ENCODE measurements at places on chromosomes 7 and 10.

DNA sequence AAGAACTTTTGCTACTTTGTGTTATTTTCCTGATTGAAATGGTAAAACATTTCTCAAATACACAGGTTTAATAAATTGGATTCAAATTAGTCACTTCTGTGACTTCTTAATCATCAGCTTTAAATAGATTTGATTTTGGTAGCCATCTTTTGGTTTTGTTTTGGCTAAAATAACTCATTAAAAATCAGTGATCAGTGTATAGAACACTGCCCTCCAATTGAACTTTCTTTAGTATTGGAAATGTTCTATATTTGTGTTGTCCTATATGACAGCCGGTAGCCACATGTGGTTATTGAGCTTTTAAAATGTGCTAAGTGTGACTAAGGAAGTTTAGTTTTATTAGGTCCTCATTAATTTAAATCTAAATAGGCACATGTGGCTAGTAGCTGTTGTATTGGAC is 50.4 kb downstream of the GLCCI1 start:
- DNase-seq, result no peak

DNA sequence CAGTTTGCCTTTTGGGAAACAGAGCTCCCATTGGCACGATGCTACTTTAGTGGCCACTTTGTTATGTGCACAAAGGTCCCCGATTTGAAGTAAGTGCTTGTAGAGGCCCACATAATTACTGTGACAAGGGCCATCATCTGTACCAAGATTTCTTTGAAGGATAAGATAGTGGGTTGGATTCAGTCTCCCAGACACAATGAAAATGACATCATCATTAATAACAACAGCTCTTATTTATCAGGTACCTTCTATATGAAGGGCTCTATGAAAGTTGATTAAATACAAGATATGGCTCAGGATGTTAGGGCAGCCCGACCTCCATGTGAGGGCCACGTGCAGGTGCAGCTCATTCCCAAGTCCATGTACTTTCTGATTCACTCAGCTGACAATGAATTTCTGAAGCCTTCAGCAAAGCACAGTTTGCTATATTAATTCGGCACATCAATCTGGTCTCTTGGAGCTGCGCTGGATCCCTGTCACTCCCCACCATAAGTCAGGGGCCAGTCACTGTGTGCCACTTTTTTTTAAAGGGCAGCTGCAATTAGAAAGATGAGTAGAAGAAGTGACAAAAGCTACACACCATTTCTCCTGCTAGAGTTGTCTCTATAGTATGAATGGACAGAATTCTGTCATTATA is 140.3 kb downstream of the ABCA13 start:
- DNase-seq, result no peak

DNA sequence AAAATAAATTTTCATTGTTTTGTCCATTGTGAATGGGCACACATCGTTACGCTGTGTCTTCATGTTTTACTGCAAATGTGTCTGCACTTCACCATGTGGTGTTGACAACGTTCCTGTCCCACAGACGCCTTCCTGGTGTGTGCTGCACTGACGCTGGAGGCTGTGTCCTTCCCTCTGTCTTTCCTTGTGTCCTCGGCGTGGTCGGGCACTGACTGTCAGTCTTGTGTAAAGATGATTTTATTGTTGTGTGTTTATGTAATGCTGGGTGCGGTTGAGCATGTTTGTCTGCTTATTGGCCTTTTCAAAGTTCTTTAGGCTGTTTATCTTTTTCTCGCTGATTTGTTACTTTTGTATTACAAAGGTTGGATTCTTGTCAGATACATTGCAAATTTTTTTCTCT is 18.1 kb downstream of the IDI2 start:
- DNase-seq, result no peak

DNA sequence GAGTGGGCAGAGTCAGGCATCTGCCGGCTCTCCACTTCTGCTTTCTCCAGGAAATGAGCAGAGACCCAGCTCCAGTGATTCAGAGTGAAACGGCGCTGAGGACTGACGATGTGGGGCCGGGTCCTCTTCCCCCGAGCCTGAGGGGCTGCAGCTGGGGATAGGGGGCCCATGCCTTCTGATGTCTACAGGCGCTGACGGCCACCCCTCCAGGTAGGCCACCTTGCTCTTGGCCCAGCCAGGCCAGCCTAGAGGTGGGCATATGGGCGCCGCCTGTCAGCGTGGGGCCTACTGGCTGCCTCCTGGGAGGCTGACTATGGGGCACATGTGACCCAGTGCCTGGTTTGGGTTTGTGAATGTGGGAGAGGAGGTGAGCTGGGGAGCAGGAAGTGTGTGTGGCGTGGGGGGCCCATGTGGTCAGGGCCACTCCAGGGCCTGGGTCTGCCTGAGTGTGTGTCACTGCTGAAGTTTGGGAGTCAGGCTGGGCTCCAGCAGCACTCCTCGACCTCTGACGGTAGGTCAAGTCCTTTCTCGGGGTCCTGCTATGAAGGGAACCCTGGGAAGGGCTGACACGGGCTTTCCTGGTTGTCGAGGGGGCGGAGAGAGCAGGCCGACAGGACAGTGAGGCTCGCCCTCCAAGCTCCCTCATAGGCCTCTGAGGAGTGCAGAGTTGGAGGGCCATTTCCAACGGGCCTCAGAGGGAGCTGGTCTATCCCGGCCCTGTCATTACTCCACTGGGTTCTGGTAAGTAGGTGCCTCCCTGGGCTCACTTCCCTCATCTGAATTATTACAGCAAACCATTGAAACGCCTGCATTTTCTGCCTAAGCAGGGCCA is at the start of gene WDFY4:
Gene WDFY4 (plus strand): TSS at position 82 of the 832 bp plus-strand sequence. CDS start 24,860 bp downstream, outside the sequence.
- DNase-seq, result no peak

- DNase-seq, result peak; percentile 18
These were observed 212.4 kb downstream of the CCSER2 start for GRCh38 chr10:84540617-84541288.

GRCh38 chr7:4143511-4144171 is 538.5 kb upstream of the FOXK1 start:
- DNase-seq, result no peak

DNA sequence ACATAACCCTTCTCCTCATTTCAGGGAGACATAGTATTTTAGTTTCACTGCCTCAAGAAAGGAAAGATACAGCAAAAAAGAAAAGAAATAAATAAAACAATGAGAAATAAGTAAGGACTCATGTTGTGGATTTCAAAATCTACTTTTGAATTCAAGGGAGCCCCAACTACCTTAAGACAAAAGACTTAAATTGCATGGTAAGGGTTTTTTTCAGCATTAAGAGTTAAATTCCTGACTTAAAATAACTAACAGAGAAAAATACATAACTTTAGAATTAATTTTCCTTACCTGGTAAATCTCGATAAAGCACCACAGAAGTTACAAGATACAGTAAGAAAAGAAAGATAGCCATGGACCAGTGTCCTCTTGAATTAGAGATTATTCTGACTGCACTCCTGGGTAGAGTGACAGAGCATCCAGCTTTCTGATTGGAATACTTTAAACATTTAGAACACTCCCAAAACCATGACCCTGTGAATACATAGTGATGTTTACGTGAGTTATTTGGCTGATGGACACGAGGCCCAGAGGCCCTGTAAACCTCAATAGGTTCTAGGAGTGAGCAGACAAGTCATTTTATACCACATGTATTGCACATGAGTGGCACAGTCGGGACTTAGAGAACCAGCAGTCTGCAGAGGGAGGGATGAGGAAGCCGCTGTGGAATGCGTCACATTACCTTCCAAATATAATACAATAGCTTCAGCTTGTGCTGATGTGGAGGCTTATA is 292.5 kb upstream of the SEMA3C start:
- no peak for DNase-seq

DNA sequence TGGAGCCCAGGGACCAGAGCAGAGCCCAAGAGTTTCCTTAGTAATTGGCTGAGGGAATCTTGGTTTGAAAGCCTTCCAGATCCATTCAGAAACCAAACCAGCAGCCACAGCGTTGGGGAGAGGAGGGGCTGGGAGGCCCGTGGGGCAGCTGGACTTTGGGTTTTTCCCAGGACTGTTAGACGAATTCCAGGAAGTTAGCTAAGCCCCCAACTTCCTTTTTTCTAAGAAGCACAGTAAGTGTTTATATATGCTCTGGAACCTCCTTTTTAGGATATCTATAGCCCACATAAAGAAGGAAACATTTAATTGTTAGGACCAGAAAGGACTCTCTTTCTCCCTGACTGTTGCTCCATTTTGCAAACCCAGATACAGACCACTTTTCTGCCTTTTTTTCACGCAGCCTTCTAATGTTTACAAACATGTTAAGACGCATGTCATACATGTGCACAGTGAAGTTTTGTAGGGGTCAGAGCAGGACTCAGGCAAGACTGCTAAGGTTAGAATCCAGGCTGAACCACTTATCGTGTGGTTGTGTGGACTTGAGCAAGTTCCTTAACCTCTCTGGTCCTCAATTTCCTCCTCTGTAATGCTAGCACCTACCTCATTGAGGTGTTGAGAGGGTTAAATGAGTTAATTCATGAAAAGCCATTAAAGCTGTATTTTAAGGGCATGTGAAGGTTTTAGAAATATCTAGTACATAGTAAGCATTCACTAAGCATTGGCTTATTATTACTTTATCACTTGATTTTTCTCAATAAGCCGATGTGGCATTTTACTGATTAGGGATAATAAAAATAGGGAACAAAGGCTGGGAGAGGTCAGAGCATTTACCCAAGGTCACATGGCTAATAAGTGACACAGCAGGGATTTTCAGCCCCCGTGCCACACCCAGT is 42.4 kb downstream of the TBATA start:
- peak; percentile 40 for DNase-seq

DNA sequence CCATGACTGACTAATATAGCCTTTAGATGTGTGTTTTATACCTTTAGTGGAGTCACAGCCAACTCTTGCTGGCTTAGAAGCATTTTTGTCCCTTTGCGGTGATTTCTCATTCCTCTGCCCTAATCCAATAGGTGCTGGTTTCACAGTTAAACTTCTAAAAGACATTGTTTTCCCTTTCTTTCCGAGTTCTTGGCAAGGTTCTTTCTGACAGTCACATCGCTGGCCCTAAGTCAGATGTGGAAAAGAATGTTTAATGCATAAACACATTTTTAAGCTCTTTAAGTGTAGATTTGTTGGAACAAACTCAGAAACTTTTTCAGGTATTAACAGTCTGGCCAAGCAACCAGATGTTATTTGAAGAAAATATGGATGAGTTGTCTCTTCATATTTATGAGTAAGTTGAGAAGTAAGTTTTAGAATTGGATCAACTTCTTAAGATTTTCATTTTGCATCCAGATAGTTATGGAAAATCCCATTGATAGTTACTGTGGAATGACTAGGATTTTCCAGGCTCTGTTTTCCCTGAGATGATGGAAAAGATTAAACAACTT is 4.1 kb downstream of the EPDR1 start:
- no peak for DNase-seq

GRCh38 chr10:122492006-122492405 is 30.7 kb downstream of the HTRA1 start:
- DNase-seq, result no peak

DNA sequence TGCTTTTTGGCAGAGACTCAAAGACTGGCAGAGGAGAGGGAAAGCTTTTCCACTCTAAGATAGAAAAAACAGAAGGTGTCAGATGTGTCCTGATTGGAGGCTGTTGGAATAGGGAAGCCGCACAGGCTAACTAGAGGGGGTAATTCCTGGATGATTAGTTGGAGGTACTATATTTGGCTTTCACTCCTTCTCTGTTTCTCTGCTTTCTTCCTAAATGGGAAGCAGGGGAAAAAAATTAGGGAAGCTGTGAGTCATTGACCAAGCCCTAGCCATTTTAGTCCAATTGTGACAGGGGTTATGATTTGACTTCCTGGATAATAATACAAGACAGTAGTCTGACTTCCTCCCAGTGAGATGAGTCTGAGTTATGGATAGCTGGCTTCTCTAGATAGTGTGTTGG is 475.2 kb upstream of the CELF2 start:
- DNase-seq, result no peak

DNA sequence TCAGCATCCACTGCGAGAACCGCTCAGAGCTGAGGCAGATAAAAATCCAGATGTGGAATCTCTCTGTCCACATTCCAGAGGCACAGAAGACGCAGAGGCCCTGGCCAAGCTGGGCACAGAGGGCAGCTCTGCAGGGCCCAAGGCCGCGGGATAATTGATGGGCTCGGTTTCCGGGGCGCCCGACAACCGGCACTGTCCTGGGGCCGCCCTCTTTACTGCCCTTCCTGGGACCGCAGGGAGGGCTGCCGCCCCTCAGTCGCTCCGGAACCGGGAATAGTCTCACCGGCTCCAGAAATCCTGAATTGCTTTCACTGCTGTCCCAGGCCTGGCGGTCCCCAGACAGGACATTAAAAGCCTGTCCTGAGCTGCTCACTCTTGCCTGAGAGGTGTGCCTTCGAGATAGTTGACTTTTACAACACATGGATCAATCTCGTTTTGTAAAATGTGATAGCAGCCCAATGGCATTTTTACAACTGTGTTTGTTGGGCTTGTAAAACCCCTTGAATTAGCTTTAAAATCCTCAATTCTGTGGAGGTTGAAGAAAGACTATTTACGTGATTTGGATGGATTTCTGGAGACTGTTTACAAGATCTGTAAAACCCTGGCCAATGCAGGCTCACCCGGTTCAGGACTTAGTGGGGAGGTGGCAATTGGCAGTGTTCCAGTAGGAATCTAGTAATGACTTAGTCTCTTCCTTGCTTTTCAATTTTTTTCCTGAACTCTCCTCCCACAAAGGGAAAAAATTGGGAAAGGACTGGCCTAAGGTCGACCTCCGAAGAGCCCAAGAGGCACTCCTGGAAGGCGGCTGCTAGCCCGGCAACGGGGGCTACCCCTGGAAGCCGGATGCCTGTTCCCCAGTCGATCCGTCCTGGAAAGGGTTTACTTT is 1.4 kb upstream of the HOXA6 start:
- DNase-seq, result no peak

- no peak for DNase-seq
These were observed 260.3 kb upstream of the FERD3L start for GRCh38 chr7:19405541-19405940.

GRCh38 chr7:82071468-82071867 is 301.6 kb upstream of the HGF start:
- DNase-seq, result no peak

DNA sequence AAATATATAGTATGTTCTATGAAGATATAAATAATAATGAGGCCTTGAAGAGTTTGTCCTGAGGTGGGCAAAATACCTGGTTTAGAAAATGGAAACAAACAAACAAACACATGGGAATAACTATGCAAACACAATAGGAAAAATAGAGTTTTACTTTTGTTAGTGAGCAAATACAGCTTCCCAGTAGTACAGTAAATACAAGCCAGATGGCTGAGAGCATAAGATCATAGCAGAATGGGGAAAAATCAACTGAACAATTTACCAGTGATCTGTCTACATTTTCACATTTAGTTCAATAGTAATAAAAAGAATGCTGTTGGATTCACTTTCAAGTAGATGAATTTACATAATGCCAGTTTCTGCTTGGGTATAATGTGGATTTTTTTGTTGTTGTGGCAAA is 45.1 kb downstream of the ADD3 start:
- DNase-seq, result no peak

Data from midbrain (tissue), 1 donor.